ENCODE measurements at places on chromosomes 1 and 21.

- DNase-seq = no peak
Observed at GRCh38 chr21:33029975-33030461, 4.3 kb downstream of the OLIG2 start.

DNA sequence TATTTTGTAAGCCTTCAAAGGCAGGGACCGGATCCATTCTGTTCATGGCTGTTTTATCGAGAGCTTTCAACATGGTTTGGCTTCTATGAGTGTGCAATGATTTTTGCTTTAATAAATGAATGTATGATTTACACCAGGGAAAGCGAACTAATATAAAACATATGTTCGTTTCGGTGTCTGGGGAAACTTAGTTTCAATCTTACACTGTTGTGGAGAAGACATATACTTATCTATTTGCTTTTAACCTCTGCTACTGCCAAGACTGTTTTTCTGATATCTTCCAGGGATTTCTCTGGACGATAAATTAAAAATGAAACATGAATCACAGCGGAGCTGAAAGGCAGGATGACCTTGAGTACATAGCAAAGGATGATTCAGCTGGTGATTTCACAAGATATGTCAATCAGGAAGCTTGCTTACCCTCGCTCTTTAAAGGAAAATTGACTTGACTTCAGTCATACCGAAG lies 14.7 kb upstream of the CYYR1 start:
- no peak for DNase-seq

GRCh38 chr1:45016090-45016697 lies 4.1 kb downstream of the UROD start:
- no peak for DNase-seq

- no peak for DNase-seq
Observed at GRCh38 chr1:44670751-44671640, 3.3 kb downstream of the TMEM53 start.

- DNase-seq = no peak
Observed at GRCh38 chr1:171954361-171954760, 113.1 kb downstream of the DNM3 start.

GRCh38 chr1:118862755-118863154 lies 125.4 kb downstream of the TBX15 start:
- DNase-seq = no peak

DNA sequence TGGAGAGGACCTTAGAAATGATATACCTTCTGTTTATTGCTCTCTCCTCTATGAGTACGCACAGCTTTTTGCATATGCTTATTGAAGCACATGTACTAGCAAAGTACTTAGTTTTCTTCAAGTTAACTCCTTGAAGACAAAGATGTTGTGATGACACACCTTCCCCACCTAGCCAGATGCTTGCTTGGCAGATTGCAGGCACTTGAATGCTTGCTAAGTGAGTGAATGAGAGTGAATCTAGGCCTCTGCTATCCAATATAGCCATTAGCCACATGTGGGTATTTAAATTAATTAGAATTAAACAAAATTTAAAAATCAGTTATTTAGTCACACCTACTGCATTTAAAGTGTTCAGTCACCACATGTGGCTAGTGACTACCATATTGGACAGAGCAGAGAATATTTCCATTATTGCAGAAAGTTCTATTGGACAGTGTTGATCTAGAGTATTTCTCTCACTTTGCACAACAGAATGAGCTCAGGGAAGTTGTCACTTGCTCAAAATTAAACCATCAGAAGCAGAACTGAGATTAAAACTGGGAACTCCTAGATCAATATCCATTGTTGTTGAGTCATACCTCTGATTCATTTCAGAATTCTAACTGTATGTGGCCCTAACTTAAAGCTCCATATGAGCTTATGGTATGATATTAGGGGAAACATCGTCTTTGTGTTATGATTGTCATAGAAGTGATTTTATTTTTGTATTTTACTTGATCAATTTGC lies 8.6 kb upstream of the EEIG2 start:
- DNase-seq = no peak

DNA sequence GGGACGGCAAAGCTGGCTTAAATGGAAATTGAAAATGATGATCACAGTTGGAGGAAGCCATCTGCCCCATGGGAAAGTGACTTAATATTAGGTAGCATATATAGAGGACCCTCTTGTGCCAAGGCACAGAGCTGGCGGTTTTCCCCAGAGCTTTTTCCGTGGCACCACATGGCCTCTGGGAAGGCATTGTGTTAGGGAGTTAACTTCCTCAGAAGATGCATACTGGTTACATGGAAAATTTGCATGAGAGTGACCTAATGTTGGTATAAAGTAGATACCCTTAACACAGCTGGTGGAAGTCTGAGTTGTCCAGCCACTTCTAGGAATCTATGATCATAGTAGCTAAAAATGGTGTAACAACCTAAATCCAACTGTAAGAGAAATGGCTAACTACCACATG lies 27.3 kb downstream of the CAP1 start:
- no peak for DNase-seq

GRCh38 chr1:169797281-169797680 lies 2.6 kb upstream of the METTL18 start:
- DNase-seq = no peak

- DNase-seq = peak; percentile 20
Observed at GRCh38 chr21:44854391-44854663, 19.2 kb downstream of the PTTG1IP start.

- no peak for DNase-seq
Observed at GRCh38 chr1:89989799-89990198, 5.1 kb upstream of the ZNF326 start.

DNA sequence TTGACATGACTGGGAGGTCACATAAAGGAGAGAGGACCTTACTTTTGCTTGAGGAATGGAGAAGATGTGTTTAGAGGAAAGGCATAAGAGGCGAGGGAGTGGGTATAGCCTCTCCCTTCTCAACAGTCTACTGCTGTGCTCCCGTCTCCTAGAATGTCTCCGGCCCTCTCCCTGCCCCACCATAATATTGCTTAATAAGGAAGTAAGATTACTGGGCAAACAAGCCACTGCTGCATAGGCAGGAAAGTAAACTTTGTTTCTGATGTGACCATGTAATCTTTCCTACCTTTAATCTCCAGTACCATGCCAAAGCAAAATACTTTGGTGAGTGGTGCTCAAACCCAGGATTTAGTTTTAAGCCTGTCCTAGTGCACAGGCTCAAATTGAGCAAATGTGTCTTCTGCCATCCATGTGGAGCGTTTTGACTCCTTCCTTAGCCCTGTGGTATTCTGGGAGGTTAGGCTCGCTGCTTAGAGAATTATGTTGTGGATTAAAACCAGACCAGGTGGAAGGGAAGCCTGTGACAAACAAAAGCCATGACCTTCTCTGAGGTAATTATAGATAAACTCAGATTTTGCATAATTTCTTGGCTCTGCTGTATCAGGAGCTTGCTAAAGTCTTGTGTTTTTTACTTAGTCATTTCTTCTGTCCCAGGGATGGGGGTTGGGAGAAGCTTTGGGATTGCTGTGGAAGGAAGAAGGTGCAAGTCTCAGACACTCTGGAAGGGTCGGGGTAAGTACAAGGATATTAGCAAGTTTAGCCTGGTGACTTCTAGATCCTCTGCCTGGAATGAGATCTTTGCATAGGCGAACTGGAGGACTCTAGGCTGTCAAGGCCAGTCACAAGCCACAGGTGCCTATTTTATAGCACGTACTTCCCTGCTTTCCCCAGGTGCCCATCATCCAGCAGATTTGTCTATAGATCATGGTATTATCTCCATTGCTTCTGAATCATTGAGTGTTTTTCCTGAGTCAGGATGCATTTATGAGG lies 34.5 kb upstream of the DIPK1A start:
- no peak for DNase-seq

GRCh38 chr1:216124192-216124781 lies 299.0 kb downstream of the USH2A start:
- no peak for DNase-seq

DNA sequence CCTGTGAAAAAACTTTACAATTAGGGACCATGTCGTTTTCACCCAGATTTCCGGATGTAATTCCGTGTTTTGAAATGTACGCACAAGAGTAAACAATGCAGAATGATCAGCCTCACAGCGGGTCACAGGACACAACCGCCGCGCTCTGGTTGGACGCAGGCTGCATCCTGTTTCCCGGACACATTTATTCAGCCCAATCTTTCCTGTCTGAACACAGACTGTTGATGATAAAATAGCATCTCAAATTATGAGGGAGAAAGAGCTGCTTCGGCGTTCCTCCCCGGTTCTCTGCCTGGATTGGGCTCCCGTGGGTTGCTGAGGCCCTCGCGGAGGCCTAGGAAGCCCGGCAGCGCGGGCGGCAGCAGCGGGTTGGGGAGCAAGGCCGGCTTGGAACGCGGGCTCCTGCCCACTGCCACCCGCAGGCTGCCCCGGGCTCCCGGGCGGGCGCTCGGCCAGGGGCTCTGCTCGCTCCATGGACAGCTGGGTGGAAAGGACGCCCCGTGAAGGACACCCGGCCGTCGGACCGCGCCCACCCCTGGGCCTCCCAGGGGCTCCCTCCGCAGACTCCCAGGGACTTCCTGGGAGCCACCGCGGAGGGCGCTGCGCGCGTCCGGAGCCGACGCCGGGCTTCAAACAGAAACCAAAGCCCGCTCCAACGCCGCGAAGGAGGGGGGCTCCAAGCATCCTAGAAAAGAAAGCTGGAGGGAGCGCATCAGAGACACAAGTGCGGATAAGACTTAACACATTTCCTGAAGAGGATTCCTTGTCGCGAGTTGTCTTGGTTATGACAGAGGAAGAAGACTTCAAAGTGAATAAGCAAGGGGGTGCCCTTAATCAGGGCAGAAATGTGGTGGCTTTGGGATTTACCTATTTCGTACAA lies 122.3 kb downstream of the ESRRG start:
- DNase-seq = no peak

DNA sequence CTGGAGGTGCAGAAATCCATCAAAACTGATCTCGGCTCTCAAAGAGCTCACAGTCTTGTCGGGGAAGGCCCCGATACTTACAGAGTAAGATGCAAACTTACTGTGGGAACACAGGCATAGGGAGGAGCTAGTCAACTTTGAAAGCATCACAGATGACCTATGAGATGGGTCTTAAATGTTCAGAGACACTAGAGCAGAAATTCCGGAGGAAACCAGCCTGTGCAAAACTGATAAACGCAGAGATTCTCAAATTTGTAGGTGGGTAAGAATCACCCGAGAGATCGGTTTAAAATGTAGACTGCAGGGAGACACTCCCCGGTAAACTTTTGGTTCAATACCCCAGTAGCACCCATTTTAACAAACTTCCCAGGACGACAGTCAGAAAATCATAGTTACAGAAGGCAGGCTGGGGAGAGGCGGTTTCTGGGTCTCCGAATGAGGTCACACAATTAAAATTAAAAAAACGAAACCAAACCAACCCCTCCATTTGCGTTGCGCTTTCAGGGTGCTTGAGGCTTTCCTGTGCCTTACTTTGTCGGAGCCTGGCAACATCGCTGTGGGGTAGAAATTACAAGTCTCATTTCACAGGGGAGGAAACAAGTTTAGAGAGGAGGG lies 755 bp upstream of the THRAP3 start:
- peak; percentile 12 for DNase-seq

DNA sequence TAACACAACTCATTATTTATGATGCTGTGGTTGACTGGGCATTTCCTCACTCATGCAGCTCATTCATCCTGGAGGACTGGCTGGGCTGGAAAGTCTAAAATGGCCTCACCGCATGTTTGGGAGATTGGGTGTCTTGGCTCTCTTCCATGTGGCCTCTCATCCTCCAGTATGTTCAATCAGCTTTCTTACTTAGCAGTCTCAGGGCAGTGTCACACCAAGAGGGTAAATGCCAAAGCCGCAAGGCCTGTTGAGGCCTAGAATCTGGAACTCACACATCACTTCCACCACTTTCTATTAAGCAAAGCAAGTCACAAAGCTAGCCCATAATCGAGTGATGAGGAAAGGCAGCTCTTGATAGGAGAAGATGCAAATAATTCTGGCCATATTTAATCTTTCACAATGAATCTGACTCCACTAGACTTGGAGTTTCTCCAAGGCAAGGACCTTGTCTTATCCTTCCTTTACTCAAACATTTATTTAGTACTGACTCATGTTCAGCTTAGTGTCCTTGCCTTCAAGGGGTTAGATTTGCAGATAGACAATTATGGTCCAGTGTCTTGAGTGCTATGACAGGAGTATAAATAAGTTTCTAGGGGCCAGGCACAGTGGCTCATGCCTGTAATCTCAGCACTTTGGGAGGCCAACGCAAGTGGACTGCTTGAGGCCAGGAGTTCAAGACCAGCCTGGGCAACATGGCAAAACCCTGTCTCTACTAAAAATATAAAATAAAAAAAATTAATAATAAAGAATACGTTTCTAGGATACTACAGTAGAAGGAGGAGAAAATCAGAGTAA lies 45.1 kb downstream of the TMEM53 start:
- DNase-seq = no peak

GRCh38 chr1:241612533-241613477 lies 27.4 kb downstream of the CHML start:
- no peak for DNase-seq

DNA sequence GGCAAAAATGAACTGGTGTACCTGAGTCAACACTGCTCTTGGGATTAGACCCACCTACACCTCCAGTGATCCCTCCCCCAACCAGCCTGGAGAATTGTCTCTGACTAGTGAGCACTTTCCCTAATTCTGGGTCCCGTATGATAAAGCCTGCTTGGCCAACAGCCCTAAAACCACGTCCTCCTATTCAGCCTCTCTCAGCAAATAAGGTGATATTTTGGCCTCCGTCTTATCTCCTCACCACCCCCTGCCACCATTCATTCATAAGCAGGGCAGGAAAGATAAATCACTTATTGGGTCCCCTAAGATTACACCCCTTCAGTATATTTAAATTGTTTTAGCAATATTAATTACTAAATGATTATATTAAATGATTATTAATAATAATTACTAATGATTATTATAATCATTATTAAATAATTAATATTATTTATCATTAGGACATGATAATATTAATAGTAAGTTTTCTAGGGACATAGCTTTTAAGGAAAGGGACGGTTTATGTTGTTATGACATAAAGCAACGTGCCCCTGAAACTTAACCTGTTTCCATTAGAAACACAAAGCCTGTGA lies 108.0 kb downstream of the DUSP10 start:
- DNase-seq = no peak

GRCh38 chr1:11563560-11564069 lies 84.7 kb downstream of the DISP3 start:
- DNase-seq = no peak

DNA sequence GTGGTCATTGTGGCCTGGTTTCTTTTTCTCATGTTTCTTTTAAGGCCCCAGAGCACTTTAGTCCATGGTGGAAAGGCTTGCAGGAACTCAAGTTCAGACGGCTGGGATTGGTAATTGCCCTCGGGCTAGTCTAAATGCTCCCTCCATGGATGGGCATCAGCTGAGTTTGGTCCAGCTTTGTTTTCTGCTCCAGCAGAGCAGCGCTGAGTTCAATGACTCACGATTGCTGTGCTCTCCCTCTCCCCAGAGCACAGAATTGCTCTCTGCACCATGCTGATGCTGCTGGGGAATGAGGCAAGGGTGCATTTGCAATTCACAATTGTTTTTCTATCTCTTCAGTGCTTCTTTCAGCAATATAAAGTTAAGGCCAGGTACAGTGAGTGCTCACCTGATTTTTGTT lies 1.8 kb upstream of the OR2T6 start:
- DNase-seq = no peak

- no peak for DNase-seq
Observed at GRCh38 chr1:153778824-153779519, 3.8 kb downstream of the SLC27A3 start.
